ENCODE measurements at places on chromosomes 4 and X.

- DNase-seq = no peak
These were observed 79.8 kb upstream of the OGT start for GRCh38 chrX:71453056-71453455.

DNA sequence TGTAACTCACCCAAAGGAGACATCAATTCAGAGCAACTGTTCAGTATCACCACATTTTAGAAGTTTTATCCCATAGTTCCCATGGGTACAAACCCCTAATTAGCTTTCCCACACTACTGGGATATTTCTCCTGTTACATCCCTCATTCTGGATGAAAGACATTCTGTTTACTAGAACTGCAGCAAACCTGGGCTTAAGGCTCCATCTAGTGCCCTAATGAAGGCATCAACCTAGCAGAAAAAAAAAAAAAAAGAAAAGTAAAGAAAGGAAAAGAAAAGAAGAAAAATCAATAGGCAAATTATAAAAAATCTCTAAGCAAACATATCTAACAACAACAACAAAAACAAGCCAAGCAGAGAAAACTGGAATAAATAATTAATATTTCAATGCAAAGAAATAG is 133.7 kb upstream of the CPXCR1 start:
- no peak for DNase-seq

DNA sequence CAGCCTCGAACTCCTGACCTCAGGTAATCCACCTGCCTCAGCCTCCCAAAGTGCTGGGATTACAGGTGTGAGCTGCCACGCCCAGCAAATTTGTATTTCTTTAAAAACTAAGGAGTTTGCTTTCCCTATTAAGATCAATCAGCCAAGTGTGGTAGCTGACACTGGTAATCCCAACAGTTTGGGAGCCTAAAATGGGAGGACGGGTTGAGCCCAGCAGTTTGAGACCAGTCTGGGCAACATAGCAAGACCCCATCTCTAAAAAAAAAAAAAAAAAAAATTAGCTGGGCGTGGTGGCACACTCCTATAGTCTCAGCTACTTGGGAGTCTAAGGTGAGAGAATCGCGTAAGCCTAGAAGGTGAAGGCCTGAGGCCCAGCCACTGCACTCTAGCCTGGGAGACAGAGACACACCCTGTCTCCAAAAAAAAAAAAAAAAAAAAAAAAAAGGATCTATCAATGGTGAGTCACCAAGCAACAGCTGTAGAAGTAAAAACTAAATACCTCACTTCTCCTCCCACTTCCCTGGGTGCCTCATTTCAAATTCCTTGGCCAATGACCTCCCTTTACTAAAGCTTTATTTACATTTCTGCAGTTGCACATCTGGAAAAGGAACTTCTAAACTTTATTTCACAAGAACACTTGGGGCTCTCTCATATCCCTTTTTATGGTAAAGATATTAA is 54.5 kb downstream of the LDB2 start:
- no peak for DNase-seq

DNA sequence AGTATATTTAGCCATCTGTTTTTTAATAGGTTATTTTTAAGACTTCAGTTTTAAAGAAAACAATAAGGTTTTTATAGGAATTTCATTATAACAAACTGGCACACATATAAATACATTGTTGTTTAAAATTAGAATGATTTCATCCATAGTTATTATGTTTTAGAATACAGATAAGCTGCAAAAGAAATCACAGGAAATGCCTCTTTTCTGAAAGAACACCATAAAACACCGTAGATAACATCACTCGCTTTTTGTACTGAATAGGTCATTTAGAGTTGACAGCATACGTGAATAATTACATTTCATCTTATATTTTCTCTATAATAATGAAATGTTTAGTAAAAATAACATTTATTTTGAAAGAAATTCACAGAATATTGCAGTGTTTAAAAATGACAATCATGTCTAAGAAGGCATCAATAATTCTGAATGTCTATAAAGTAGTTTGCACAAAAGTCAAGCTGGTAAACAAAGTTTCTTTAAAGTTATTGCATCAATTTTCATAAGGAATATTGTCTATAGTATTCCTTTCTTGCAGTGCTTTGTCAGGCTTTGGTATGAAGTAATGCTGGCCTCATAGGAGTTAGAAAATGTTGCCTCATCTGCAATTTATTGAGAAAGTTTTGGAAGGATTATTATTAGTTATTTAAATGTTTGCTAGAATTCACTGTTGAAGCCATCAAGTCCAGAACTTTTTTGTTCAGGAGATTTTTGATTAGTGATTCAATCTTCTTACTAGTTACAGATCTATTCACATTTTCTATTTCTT is 17.9 kb upstream of the VEGFC start:
- DNase-seq = no peak

DNA sequence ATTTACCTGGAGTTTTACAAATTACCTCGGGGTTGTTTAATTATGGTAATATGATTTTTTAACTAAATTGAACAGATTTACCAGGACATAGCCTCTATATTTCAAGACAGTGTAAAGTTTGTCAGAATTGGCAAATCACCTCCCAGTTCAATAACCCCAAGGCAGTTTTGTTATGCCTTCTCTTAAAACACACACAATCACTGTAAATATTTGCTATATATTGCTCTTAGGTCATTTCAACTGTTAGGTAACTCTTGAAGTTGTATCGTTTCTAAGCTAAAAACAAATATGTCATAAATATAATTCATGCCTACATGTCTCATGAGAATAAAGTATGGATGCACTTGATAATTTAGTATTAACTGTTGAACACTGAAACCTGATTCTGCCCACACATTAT is 24.1 kb downstream of the PDLIM5 start:
- no peak for DNase-seq

GRCh38 chrX:100584611-100585010 is at the start of gene TNMD:
Gene TNMD (plus strand): TSS chrX:100584936. CDS start chrX:100585019, 83 bp downstream.
- no peak for DNase-seq

DNA sequence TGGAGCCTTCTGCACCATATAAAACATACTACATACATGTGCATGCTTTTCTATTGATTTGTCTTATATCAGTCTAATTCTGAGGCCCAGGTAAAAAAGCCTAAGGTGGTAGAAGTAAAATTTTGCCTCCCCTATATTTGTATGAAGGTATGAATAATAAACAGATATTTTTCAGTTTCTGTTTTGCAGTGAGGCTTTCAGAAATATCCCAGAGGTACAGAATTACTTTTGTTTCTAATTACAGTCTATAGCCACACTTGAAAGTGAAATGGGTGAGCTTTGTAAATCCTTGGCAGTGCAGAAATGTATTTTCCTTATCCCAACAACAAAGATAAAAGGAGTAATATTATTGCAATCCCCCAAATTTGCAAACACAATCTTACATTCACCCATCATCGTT is 59.5 kb downstream of the DDX60 start:
- DNase-seq = no peak

DNA sequence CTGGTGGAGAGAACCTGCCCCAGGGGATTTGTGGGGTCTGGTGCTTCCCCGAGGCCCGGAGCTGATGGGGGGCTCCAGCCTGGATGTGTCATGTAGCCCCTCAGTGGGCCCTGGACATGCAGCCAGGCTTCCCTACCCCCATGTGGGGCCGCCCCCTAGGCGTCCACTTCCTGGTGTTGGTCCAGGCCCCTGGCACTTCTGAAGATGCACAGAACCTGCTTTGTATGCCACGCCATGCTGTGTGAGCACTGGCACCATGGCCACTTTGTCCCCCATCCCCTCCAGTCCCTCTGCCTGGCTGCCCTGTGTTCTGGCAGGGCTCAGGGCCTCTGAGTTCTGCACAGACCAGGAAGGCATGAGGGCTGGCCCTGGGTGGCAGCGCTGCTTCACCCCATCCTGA is 29.2 kb downstream of the WFS1 start:
- no peak for DNase-seq

DNA sequence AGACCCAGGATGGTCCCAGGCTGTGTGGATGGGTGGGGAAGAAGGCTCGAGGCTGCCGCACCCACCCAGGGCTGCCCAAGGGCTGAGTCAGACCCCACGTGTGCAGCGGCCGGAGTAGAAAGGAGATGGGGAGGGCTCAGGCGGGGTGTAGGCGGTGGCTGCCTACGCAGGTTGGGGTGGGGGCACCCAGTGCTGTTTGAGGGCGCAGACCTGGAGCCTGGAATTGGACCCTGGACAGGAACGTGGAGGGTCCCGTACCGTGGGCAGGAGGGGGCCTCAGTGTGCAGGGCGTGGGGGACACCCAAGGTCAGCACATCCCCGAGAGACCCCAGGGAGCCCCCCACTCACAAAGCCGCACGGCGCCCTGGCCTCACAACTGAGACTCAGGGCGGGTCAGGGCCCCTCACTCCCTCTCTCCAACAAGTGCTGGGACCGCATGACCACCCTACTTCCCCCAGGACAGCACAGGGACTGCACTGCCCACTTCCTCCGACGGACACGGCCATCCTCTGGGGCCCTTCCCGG is 79.9 kb downstream of the FAM53A start:
- DNase-seq = no peak

- DNase-seq = no peak
These were observed 226.7 kb upstream of the PRKX start for GRCh38 chrX:3940000-3940610.

GRCh38 chrX:105845631-105846030 is 23.3 kb downstream of the NRK start:
- no peak for DNase-seq

DNA sequence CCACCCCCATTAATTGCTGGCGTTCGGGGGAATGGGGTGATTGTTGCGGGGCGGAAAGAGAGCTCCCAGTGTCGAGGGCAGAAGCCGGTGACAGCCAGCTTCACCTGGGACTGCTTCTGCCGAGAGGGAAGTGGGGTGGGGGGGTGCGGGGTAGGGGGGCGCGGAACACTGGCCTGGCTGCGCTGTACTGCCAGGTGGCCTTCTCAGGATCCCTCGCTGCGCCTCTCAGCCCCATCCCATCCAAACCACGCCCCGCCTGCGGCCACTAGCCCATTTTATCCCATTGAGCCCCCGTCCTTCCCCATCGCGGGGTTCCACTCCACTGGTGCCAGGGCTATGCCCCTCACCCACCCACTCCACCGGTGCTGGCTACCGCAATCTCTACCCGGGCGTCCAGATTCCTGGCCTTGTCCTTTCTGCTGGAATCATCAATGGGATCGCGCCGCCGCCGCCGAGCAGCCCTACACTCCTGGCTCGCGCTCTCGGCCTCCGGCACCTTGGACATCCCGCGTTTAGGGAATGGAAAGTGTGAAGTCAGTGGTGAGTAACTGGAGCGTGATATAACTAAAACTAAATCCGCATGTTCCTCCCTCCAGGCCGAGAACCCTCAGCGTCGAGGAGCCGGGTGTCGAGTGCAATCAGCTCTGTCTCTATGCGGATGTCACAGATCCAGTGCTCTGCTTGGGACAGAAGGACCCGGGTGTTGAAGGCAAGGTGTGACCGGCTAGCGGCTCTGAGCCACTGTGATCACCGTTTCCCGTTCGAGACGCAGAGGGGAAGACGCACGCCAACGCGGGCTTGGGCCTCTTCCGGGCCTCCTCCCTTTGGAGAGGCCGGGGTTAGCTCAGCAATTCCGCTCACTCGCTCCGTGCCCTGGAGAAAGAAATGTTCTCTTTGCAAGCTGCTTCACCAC is 20.5 kb downstream of the NKX3-2 start:
- DNase-seq = peak; percentile 15

- DNase-seq = no peak
These were observed 1.5 kb downstream of the PITX2 start for GRCh38 chr4:110621328-110621812.

DNA sequence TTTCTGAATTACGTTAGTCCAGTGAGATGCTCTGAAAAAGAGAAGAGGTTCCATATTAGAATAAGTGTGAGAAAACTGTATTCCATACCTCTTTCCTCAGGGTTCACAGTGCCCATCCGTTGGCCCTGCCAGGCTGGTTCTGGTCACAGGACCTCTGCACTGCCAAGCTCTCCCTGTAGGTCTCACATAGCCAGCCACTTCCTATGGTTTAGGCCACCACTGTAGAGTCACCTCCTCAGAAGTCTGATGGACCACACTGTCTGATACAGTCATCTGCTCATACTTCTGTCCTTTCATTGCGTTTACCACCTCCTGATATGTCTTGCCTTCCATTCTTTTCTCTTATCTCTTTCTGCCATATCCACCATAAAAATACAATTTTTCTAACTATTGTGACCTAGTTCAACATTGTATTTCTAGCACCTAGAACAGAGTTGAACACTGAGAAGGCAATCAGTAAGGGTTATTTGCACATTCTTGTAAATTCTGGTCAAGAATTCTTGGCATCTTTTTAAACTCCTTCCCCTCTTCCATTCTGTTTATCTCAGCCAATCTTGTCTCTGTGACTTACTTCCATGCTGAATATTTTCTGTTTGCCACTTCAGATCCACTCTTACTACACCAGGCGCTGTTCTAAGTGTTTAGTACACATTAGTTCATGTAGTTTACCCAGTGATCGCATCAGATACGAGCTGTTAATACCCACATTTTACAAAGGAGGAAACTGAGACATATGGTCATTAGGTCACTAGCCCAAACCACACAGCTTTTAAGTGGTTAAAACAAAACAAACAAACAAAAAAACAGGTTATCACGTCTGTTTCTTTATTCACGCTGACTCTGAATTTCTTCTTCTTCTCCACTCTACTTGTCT is 125.6 kb downstream of the CBR4 start:
- DNase-seq = no peak

DNA sequence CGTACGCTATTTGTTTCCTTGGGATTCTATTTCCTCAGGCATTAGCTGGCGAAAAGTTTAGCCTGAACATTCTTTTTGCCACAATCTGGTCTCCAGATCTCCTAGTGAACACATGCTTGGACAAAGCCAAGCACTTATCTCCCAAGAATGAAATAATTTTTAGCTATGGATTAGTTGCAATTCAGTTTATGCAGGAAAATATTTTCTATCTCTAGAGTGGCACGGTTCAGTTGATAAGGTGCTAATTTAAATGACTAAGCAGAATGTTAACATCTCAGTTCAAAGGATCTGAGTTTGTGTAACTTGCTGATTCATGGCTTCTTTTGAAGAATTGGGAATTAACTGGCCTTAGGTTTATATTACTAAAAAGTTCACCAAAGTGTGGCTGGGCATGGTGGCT is 58.1 kb upstream of the JADE1 start:
- DNase-seq = no peak

- DNase-seq = no peak
These were observed 531.9 kb downstream of the INPP4B start for GRCh38 chr4:142314247-142314646.

- no peak for DNase-seq
These were observed 33.1 kb downstream of the FTHL17 start for GRCh38 chrX:31038575-31039326.

GRCh38 chrX:18617407-18617750 is 54.5 kb downstream of the RS1 start:
- DNase-seq = peak; percentile 4

GRCh38 chr4:150212485-150212884 is 134.2 kb downstream of the DCLK2 start:
- no peak for DNase-seq

GRCh38 chr4:122686691-122687090 is 45.8 kb upstream of the BBS12 start:
- DNase-seq = no peak

- DNase-seq = no peak
These were observed 21.0 kb upstream of the RHOXF2 start for GRCh38 chrX:120137439-120137838.

DNA sequence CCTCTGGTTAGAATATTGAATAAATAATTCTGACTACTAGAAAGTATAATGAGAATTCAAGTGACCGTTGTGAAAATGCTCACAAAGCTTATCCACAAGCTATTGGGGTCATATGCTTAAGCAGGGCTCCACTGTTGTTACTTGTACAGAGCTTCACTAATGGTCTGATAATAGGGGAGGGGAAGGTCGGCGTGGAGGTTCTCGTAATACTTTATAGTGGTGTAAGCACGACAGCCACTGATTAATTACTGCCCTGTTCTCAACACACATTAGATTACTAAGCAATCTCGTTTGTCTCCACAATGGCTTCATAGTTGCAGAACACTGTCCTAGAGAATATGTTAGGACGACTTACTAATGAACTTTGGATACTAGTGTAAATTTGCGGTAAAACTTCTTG is 11.6 kb downstream of the UNC5C start:
- DNase-seq = no peak

Data from right kidney (tissue), 9 donors.